ENCODE measurements at places on chromosomes 6 and 20. TPM values are rescaled to one million over a fixed set of nuclear protein-coding genes. Genes with fewer than 3 reads are reported as not detected.

DNA sequence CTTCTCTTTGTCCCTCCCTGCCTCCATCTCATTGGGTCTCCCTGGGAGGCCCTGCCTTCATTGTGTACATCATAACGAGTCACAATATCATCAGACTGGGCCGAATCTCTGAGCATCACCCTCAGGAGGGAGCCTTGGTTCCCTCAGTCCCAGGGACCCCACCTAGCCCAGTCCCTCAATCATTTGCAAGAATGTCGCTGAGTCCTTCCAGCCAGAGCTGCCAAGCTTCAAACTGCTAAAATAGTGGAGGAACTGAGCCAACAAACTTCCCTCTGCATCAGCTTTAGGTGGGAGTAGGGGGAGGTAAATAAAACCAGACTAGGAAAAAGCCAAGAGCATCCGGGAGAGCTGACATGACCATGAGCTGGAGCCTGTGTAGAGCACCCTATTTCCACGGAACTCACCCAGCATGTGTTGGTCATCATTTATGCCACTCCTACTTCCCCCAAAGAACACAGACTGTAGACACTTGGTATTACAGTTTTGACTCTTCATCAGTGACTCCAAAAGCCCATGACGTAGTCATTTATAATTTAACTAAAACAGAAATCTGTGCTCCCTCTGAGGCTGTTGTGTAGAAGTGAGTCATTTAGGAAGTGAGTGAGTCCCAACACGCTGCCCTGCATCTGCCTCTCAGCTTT lies 28.8 kb upstream of the IL17A start:
- no peak for DNase-seq

The DEFB110 gene
- not detected for total RNA-seq

- no peak for DNase-seq
Observed at GRCh38 chr6:63643862-63644261, 8.3 kb downstream of the PHF3 start.

GRCh38 chr6:163761481-163761880 lies 347.0 kb downstream of the QKI start:
- DNase-seq: no peak

DNA sequence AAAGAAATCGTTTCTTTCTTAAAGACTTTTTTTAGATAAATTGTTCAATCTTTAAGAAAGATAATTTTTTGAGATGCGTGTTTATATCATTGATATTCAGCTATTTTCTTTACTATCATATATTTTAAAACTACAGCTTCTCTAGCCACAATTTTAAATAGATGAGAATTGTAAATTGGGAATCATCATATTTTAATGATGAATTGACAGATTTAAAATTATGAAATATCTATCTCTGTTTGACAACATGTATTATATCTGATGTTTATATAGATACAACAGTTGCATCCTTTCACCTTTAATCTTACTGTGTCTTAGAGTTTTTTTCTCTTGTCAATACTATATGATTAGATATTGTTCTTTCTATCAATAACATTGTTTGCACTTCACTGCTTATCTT lies 762.3 kb upstream of the GJE1 start:
- DNase-seq: no peak

DNA sequence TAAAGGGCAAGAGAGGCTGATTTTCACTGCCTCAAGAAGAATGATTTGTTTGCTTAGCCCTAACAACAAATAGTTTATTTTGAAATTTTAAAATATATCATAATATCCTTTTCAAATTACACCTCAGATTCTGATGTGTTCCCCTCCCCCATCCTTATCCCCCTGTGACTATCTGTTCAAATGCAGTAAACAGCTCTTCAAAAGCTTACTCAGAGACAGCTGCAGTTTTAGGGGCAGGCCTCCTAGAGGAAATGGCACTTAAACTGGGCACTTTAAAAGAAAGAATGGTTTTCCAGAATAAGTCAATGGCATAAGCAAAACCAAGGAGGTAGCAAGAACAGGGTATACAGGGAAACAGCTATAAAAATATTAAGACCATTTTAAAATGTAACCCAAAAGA lies 118.6 kb upstream of the UST start:
- DNase-seq: no peak

DNA sequence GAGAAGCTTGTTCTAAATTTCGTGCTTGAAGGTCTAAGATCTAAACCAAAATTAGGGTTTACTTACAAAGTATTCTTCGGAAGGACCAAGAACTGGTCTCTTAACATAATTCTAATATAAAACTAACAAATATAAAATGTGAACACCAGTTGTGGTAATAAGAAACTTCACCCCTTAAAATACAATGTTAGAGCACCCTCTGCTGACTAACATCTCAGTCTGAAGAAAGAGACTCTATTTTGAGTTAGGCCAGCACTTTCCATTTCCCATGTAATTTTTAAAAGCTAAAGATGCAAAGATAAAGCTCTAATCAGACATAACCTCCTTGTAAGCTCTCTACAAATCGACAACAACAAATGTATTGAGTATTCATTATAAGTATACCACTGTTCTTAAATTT lies 24.6 kb downstream of the ATG5 start:
- no peak for DNase-seq

The MEI4 gene
- not detected for total RNA-seq

DNA sequence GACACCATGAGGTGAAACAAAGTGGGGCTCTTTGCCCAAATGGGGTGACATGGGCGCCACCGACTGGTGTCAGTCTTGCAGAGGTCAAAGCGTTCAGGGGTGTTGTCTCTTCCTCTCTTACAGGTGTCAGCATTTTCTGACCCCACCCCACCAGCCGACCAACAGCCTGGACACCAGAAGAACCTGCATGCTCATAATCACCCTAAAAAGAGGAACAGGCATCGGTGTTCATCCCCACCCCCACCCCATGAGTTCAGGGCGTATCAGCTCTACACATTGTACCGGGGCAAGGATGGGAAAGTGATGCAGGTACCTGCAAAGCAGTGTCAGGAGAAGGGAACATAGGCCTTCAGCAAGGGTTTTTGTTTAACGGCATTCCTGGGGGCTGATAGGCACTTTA lies 14.8 kb downstream of the LYRM2 start:
- DNase-seq: no peak

- DNase-seq: no peak
Observed at GRCh38 chr6:34095741-34096140, 50.1 kb downstream of the GRM4 start.

The SNAP25 gene
- 1.9 TPM for total RNA-seq

GRCh38 chr6:160972111-160972510 lies 19.5 kb upstream of the MAP3K4 start:
- DNase-seq: no peak

DNA sequence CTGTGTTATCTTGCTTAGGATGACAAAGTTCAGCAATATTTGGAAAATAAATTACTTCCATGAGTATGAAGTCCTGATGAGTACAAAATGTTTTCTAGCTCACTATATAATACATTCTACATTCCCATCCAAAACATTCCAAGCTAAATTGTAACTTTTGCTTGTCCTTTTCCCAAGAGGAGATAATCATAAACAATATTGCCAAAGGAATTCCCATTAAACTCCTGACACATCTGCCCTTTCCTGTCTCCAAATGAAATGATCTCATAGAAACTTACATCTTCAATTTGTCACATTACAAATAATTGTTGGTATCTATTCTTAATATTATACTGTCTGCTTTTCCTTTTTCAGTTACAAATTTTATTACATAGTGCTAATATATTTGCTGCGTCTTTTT lies 20.4 kb upstream of the SENP6 start:
- no peak for DNase-seq

DNA sequence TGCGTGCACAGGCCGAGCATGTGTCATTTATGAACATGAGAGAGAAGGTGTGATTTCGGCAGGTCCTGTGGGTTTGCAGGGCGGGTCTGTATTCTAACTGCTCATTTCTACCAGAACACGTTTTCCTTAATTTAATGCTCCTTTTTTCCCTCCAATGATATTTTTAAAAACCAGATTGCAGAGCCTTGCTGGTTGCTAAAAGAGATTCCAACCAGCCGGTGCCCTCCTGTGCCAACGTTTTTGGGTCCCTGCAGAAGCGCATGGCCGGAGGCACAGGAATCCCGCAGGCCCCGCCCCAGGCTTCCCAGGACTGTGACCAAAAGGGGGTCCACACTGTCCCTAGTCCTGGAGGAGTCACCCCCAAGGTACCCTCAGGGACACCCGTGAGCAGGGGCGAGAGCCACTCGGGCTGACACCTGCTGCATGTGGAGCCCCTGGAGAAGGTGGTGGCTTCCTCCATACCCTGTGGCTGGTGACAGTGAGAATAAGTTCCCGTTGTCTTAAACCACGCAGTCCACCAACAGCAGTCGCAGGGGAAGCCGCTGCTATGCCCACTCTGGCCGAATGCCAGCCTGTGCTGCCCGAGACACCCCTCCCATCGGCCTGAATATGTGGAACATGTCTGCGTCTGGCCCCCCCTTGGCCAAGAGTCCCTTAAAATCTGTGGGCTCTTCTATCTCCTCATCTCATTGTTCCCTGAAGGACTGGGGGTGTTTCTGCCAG lies 15.7 kb upstream of the NTSR1 start:
- no peak for DNase-seq

DNA sequence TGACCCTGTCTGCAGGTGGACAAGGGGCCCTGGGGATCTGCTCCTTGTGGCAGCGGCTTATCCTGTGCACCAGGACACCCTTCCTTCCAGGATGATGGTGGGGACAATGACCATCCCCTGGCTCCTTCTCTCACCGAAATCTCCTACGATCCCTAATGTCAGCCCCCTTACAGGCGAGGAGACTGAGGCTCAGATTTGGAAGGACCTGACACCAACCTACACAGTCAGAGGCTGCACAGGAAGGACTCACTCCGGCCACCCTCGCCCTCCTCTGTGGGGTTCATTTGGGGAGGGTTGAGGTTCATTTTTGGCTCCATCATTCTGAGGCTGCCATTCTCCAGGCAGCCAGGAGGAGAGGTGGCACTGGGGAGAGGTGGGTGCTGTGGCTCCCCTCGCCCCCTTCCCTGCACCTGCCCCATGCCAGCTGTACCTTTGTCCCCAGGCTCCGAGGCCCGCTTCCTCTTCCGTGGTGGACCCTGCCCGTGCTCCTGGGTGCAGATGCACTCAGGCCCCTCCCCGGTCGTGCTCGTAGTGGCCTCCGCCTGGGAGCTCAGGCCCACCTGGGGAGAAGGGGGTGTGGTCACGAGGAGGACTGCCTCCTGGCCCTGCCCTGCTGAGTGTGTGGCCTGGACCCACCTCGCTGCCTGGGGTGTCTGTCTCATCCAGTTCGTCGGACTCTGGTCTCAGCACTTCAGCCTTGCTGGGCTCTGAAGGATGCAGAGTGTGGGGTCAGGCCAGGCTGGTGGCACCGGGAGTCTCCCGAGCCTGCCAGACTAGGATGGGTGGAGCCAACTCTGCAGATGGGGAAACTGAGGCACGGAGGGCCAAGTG lies 5.3 kb upstream of the CABLES2 start:
- DNase-seq: no peak

DNA sequence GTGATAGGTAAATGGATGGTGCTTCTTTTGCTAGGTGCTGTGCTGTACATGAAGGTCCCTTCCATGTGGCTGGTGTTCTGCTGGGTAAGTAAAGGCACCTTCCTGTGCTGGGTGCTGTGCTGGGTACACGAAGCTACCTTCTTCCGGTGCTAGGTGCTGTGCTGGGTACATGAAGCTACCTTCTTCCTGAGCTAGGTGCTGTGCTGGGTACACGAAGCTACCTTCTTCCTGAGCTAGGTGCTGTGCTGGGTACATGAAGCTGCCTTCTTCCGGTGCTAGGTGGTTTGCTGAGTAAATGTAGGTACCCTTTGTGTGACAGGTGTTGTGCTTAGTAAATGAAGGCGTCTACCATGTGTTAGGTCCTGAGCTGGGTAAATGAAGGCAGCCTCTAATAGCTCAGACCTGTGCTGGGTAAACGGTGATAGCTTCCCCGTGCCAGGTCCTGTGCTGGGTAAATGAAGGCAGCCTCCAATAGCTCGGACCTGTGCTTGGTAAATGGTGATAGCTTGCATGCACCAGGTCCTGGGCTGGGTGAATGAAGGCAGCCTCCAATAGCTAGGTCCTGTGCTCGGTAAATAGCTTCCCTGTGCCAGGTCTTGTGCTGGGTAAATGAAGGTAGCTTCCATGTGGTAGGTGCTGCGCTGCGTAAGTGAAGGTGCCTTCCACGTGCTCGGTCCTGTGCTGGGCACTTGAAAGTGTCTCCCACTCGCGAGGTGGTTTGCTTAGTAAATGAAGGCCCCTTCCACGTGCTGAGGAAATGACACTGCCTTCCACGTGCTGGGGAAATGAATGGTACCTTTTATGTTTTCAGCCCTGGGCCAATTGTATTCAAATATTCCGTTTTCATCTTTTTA lies 115.5 kb downstream of the ERMARD start:
- DNase-seq: no peak

GRCh38 chr6:37347670-37348111 lies 6.1 kb upstream of the RNF8 start:
- no peak for DNase-seq

GRCh38 chr6:130362128-130362527 lies 3.7 kb upstream of the TMEM200A start:
- no peak for DNase-seq
